Colonic mucosa (tissue), 4 donors: ENCODE measurements at places on chromosomes 2 and 18.

DNA sequence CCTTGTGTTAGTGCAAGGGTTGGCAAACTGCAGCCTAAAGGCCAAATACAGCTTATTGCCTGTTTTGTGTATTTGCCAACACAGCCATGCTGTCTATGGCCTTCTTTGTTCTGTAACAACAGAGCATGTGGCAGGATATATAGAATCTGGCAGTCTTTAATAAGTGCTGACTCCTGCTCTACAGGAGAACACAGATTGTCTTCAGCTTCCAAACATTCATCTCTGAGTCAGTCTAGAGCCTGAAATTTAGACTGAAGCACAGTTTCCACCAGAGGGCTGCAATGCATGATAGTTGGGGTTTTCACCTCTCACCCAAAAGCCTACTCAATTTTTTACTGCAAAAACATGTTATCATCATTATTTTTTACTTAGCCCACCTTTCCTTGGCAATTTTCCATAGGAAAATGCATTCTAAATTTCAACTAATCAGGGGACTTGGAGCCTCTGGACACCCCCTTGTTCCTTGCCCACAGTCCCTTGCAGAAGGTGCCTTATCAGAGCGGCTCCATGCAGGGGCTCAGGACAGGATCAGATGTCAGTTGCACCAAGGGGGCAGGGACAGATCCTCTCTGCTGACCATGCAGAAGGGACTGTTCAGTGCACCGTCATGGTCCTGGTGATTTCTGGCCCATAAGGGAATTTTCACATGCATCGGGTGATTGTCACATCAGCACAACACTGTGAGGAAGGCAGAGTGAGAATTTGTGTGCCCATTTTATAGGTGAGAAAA is 12.4 kb downstream of the IL37 start:
- DNase-seq = no peak

DNA sequence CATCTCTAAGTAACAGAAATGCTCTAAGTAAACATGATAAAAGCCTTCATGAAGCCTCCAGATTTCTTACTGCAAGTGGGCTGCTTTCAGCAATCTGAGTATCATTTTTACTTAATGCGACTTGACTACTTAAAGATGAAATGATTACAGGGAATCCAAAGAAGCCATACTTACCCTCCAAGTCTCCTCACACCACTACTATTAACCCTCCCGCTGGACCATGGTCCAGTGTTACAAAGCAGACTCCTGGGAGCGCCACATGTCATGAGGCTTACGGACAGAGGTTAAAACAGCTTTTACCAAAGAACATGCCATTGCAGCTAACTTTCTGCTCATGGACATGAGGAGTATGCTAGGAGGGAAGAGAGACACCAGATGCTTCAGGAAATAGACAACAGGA is 46.4 kb downstream of the LPIN2 start:
- DNase-seq = no peak

DNA sequence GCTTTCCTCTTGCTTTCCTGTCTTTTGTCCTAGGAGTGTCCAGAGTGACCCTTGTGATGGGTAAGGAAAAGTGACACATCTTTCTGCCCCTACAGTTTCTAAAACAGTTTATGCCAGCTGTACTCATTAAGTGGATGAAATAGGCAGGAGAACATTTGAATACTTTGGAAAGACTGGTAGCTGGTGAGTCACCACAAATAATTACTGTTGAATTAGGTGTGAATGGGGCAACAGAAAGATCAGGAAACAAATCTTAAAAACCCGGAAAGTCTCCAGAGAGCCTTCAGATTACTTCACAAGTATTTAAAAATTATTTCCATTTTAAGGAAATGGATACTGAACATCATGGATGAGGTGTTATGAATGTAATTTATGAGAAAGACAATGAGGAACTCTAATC is 278.5 kb downstream of the CLIP4 start:
- no peak for DNase-seq

- no peak for DNase-seq
These were observed 432.9 kb upstream of the MYT1L start for GRCh38 chr2:2764001-2764355.

GRCh38 chr2:124678043-124678442 is 653.0 kb downstream of the CNTNAP5 start:
- DNase-seq = no peak

GRCh38 chr2:50575232-50575631 is 456.7 kb downstream of the NRXN1 start:
- DNase-seq = no peak

DNA sequence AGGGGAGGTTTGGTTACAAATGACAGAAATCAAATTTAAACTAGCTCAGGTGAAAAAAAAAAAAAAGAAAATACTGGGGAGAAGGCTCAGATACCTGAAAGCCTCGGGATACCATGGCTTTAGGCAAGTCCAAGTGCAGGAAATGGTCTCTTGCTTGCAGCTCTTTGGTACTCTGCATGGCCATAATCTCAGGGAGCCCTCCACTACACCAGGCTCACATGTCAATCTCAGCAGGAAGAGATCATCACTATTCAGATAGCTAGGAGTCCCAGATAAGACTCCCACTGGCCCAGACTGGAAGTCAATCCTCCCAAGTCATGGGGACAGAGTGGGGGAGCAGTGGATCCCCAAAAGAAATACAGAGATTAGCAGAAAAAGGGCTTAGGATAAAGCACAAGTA is 64.8 kb upstream of the RALBP1 start:
- DNase-seq = no peak

DNA sequence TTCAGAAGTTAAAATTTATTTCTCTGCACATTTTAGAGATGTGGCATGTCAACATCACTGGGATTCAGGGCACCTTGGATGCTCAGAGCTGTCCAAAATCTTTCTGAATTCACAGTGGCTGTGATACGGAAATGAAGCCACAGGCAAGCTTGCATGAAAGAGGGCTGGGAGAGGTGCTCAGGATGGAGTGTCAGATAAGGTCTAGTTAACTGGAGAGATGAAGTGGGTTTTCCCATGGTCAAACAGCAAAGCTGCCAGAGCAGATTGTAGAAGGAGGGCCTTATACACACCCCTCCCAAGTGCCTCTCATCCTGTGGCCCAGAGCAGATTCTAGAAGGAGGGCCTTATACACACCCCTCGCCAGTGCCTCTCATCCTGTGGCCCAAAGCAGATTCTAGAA is 286.8 kb upstream of the PXDN start:
- DNase-seq = no peak

GRCh38 chr18:48452861-48453323 is 43.7 kb upstream of the ZBTB7C start:
- no peak for DNase-seq

DNA sequence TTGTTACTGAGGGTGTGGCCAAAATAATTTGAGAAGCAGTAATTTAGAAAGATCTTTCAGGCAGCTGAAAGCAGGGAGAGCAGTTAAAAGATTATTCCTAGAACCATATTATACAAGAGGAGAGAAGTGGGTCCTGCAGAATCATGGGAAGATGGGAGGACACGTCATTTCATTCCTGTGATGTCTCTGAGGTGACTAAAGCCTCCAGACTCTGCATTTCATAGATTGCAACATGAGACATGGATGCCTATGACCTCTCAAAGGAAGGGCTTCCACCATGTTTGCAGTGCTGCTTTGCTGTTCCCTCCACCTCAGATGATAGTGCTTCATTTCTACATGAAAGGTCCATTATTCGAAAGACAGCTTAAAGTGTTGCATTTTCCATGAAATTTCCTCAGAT is 788.4 kb downstream of the TSN start:
- no peak for DNase-seq

GRCh38 chr2:95240091-95240490 is 32.8 kb downstream of the ZNF892 start:
- no peak for DNase-seq

DNA sequence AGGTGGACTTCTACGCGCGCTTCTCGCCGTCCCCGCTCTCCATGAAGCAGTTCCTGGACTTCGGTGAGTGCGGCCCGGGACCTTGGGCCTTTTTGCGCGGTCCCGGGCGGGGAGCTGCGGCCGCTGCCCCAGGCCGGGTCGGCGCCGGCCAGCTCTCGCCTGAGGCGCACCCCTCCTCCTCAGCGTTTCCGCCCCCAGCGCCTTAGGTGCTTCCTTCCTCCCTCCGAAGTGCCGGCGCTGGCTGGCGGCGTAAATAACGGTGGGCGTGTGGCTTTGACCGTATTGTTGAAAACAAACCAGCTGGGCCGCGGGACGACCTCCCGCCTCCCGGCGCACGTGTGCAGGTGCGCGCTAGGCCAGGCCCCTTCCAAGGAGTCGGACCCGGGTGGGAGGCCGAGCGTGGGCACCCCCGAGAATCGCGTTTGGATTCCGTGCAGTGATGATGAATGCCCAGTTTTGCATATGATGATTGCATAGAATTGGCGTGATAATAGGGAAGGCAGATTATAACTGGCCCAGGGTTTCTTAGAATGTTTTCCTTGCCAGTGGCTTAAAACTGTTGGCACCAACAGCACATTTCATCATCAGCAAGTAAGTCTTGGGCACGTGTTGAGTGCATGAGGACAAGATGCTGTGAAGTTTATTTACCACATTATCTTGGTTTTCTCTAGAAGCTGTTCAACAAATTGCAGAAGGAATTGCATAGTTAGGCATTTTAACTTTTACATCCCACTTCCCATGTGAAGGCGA is 569 bp downstream of the PDK1 start:
- DNase-seq = peak; percentile 74

DNA sequence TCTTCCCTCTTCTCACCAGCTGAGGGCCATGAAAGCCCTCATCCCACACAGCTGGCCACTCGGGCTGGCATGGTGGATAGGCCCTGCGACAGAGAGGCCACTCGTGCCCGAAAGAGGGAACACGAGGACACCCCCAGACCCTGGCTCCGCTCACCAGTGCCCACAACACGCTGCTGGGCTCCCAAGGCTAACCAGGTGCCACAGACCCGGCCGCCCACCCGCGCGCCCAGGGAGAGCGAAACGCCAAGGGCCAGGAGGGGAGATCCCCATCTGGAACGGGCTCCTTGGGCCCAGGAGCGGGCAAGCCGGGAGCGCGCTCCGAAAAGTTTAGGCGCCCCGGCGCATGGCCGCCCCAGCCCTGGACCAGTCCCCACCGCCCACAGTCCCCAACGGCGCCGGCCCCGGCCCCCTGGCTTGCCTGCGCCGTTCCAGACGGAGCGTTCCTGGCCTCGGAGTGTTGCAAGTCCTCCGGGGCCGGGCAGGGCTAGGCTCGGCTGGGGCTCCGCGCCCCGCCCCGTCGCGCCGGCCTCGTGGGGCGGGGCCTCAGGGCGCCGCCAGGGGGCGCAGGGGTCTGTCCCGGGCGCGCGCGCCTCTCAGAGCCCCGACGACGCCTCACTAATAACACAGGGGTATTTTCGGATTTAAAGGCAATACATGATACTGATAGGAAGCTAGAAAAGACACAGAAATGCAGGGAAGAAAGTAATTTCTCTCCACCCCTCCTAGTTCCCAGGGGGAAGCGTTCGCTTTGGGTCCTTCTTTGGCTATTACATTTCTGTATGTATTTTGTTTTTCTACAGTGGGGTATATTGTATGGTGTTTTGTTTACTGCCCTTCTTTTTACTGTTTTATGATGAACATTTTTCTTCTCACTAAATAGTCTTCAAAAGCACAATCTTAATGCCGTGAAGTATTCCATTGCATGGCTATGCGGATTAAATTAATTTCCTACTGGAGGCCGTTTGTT is at the start of gene TMBIM1:
Gene TMBIM1 (minus strand): TSS at position 456 of the 967 bp plus-strand sequence. CDS start 10,362 bp downstream, outside the sequence.
- peak; percentile 85 for DNase-seq
